Panc1 (cell line): ENCODE measurements at places on chromosomes 2 and 18.

GRCh38 chr2:239255628-239256349 is 145.0 kb downstream of the HDAC4 start:
- DNase-seq = no peak

DNA sequence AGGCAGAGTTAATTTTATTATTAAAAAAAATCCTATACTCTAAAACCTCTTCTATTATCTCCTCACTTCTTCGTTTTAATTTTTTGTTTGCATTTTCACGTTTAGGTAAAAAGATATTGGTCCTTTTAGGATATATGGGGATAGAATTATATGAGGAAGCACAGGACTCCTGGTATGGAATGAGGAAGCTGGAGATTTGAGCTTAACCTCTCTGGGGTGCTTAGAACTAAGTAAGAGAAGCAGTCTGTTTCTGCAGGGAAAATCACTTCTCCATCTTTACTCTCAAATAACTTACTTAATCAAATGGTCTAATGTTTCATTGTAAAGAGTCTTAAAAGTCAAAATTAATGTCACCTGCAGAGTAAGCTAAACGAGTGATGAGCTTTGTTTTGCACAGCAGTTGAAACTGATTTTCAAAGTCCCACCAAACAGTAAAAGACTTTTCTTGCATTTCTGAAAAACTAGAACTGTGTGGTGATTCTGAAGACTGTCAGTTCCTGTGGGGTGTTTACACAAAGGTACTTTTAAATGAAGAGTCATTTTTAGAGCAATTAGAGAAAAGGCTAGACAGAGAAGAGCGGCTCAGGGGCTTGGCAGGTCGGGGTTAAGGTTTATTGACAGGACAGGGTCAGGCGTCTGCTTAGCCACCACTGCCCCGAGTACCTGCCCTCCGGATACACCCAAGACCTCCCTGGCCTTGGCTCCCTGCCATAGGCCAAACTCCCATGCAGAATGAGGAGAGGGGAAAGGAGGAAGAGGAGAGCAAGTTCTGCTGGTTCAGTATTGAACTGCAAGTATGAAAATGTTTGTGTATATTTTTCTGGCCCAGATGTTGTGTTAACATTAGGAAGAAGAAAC is 21.6 kb downstream of the METAP1D start:
- DNase-seq = no peak

- no peak for DNase-seq
Observed at GRCh38 chr2:71939588-71940535, 207.8 kb downstream of the CYP26B1 start.

GRCh38 chr2:101200676-101201075 is 49.5 kb upstream of the TBC1D8 start:
- DNase-seq = peak; percentile 80

DNA sequence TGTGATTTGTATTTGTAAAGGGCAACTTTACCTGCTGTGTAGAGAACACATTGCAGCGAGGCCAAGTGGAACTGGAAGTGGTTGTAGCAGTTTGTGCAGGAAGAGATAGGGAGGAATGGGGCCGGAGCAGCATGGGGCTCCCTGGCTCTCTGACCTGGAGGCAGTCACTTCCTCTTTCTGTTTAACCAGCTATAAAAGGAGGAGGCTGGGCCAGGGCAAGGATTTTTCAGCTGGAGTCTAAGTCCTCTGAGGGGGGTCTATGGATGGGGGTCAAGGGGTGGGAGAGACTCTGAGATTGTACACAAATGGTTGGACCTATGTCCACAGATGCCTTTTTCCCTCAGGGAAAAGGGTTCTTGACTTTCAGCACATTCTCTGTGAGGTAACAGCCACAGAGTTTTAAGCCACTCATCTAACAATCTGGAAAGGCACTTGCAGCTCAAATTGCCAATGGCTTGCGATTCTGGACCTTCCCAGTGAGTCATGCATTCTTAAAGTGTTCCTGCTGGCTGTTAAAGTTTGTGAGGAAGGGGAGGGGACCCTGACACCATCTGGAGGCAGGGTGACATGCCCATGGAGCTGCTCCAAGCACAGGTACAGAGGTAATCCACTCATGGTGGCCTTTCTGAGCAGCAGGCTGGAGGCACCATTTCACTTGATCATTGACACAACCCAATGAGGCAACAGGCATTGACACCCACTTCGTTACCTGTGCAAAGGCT is 347.0 kb downstream of the CYRIA start:
- DNase-seq = no peak

DNA sequence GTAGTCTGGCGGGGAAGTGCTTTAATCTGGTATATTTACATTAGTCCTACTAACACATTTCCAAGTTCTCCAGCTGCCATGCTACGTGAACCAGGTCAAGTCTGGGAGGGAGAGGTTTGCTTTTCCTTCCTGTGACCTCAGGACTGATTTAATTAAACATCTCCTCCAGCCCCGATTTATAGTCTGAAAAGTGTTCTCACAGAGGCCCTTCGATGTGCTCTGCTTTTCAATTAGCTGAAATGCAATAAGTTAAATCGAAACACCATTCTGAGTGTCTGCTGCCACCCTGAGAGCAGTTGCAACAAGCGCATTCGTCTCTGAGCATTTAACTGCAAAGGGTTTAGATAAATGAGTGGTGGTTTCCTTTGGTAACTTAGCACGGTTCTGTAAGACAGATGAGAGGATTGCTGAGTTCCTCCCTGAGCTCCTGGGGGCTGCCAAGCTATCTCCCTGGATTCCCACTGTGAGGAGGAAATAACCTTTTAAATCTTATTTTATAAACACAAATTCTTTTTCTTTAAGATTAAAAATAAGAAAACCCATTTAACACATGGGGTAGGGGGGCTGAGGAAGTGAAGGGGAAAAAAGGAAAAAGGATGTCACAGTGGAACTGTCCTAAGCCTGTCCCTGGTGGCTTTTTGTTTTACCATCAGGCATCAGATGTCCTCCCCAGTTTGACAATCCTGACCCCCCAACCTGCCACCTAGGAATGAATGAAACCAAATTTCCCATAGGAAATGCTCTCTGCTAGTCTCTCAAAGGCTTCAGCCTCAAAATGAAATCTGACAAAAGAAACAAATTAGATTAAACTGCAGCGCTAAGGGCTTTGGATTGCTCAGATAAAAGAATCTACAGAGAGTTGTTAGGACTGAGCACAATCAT is 56.5 kb upstream of the CREB1 start:
- DNase-seq = no peak

DNA sequence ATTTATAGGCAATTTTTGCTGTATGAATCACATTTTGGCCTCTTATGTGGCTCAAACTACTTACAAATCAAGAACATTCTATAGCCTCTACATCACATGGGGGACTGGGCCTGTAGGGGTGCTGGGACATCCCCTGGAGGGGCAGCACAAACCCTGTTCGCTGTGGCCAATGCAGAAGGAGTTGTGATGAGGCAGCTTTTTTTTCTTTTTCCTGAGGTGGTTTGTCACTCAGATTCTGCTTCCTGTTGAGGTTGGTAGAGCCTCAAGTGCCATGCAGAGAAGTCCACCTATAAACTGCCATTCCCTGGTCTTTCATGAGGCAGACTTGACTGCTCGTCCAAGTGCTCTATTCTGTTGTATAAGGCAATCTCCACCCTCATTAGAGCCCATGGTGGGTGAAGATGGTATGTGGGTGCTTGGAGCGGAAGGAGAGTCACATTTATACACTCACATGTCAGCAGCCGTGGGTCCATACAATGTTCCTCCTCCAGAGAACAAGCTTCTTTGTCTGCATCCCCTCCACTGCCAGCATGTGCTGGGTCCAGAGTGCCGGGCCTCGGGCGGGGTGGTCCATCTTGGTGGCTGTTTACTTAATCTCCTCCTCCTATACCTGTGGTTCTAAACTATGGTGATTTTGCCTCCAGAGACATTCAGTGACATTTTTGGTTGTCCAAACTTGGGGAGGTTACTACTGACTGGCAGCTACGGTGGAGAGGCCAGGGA is 120.3 kb downstream of the ACOXL start:
- no peak for DNase-seq

GRCh38 chr2:231687133-231687852 is 21.0 kb upstream of the PTMA start:
- DNase-seq = no peak

- DNase-seq = no peak
Observed at GRCh38 chr2:207225773-207226172, 60.0 kb upstream of the KLF7 start.

- DNase-seq = no peak
Observed at GRCh38 chr18:58388736-58389135, 240.2 kb downstream of the ALPK2 start.

GRCh38 chr2:20012282-20013125 is at the start of gene MATN3:
Gene MATN3, minus strand, starts transcription at chr2:20012668. Its CDS starts 37 bp downstream, at chr2:20012631.
- no peak for DNase-seq

DNA sequence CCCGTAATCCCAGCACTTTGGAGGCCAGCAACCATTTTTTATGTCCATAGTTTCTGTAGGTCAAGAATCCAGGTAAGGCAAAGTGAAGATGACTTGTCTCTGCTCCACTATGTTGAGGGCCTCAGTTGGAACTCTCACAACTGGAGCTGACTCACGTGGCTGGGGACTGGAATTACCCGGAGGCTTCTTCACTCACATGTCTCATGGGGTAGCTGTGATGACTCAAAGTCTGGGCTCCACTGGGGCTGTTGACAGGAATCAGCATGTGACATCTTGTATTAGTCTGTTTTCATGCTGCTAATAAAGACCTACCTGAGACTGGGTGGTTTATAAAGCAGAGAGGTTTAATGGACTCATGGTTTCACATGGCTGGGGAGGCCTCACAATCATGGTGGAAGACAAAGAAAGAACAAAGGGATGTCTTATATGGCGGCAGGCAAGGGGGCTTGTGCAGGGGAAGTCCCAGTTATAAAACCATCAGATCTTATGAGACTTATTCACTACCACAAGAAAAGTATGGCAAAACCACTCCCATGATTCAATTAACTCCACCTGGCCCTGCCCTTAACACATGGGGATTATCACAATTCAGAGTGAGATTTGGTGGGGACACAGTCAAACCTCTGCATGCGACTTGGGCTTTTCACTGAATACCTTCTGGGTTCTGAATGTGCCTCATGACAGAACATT is 7.8 kb upstream of the PPP1R1C start:
- DNase-seq = no peak

- DNase-seq = no peak
Observed at GRCh38 chr2:67215214-67216055, 181.7 kb upstream of the ETAA1 start.
